Coronary artery (tissue), 2 donors: ENCODE measurements at places on chromosomes 7 and 10.

DNA sequence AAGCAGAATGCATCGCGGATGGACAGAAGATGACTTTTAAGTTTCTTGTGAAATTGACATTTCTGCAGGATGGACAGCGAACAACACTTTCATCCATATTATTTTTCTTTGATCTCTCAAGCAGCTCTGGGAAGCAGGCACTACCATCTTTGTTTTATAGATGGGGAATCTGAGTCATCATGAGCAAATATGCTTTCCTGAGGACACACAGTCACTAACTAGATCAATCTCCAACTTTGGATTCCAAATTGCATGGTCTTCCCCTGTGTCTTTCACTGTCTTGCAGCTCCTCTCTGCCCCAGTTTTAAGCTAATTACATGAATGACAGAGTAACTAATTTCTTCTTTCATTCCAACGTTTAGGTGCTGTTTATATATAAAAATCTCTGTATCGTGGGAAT lies 201.5 kb downstream of the ADAM12 start:
- no peak for DNase-seq

DNA sequence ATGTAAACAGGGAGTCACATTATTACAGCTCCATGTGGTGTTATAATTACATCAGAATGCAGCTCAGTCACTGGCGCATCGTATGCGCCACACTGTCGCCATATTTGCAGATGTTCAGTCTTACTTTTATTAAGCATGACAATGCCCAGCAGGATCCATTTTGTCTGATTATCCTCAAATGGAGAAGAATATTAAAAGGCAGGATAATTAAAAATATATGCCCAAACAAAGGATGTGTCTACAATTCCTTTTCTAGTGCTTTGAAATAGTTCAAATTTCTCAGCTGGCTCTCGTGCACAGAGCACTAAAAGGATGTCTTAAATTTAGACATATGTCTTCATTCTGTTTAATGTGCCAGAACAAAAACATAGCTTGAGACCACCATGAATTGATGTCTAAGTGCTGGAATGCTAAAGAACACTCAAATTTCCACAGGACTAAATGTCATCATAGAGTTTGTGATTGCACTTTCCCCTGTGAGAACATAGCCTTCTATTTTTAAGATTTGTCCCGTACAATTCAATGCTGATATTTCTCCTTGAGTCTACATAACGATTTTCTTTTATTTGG lies 168.0 kb downstream of the DKK1 start:
- DNase-seq = no peak

GRCh38 chr7:92325173-92325572 lies 79.4 kb downstream of the ANKIB1 start:
- DNase-seq = no peak

GRCh38 chr10:77673101-77673500 lies 35.5 kb upstream of the KCNMA1 start:
- no peak for DNase-seq

GRCh38 chr10:338171-339037 lies 203.1 kb downstream of the ZMYND11 start:
- peak; percentile 69 for DNase-seq

DNA sequence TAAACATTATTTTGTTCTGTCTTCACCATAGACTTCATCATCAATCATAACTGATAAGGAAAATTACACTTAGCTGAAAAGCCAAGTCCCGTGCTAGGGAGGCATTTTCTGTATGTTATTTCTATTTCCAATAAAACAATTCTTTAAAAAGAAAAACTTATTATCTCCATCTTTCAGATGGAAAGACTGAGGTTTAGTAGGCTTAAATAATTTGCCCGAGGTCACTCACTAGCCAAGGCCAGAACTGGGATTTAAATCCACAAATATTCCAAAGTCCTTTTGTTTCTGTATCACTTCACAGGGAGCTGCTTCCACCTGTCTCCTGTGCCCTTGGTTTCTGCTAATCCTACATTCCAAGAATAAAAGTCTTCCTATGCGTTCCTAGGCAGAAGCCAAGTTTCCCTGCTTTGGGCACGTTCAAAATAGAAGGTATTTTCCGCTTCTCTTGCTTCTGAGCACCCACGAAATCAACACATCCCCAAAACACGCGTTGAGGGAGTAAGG lies 732 bp downstream of the CPVL start:
- DNase-seq = no peak

DNA sequence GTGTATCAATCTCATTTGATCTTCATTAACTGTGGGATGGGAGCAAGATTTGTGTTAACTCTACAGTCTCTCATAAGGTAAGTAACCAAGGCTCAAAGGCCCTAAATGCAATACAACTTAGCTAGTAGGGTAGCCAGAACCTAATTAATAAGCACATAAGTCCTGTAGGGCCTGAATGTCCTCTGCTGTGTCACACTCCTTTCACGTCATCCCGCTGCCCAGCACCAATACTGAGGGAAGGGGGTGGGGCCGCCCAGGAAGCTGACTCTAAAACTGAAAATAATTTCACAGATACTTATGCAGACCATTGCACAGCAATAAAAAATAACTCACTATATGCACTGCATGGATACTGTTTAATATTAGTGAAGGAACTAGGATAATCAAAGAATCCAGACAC lies 13.7 kb downstream of the CCDC6 start:
- DNase-seq = no peak

GRCh38 chr7:129421717-129422250 lies 12.4 kb upstream of the STRIP2 start:
- no peak for DNase-seq

DNA sequence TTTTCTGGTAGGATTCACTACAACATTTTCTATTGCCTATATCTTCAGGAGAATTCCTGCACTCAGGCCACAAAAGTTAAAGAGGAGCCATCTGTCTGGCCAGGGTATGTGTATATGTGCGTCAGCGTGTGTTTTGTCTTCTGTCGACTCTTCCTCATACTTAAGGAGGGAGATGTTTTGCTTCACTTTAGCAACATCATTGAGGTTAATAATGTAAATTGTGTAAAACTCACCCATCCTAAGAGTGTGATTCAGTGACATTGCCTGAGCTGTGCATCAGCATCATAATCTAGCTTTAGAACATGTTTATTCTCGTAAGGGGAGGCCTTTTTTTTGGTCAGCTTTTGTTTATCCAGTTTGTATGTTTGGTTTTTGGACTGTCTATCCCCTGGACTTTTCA lies 23.7 kb downstream of the FBH1 start:
- no peak for DNase-seq

DNA sequence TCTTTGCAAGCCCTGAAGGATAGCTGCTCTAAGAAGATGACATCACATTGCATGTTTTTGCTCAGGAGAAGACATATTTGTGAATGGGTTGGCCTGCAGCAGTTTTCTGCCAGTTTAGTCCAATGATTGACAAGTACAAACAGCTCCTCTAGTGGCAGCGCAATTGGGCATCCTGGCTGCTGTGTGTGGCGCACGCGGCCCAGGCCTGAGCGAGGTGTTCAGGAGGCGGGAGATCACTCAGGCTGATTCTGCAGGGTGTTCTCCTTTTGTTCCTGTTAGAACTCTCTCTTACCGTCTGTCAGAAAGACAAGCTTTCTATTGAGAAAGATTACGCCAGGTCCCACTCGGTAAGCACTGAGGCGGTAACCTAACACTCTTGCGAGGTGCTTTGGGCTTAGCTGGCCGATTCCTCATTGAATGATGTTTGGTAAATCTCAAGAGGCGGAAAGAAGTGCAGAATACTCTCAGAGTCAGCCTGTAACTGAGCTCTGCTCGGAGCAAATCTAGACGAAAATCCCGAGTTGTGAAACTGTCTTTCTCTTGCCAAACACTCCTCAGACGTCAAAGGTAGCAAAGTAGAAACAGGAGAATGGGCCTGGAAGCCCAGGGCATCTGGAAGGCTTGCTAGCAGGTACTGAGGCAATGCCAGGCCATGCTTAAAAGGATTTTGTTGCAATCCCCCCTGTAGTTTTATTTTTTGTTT lies 219.2 kb upstream of the BMPER start:
- DNase-seq = no peak

DNA sequence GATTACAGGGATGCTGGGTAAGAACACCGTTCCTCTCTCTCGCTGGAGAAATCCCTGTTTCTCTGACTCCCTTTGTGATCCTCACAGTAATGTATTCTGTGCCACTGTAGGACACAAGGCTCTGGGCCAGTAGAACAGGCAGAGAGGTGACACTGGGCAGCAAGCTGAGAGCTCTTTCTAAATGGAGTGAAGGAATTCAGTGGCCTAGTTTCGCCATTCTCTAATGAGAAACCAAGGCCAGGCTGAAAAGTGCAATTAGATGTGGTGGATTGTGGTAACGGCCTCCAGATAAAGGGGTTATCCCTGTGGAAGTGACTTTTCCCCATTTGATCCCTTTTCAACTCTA lies 12.8 kb downstream of the KCTD7 start:
- no peak for DNase-seq

DNA sequence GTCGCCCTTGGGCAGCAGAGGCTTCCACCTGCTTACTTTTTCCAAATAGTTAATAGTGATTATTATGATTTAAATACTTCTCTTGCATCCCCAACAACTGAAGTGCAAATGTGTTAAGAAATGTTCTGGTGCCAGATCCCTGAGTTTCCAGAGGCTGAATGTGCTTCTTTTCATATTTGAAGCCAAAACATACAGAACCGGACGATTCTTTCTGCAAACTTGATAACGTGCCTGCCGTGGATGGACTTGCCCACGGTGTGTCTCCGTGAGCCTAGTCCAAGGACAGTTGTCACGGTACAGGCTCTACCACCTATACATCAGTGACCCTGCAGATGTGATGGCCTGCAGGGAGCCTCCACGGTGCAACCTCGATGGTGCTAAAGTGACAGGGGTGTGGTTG lies 198.6 kb upstream of the LYZL2 start:
- DNase-seq = peak; percentile 62

DNA sequence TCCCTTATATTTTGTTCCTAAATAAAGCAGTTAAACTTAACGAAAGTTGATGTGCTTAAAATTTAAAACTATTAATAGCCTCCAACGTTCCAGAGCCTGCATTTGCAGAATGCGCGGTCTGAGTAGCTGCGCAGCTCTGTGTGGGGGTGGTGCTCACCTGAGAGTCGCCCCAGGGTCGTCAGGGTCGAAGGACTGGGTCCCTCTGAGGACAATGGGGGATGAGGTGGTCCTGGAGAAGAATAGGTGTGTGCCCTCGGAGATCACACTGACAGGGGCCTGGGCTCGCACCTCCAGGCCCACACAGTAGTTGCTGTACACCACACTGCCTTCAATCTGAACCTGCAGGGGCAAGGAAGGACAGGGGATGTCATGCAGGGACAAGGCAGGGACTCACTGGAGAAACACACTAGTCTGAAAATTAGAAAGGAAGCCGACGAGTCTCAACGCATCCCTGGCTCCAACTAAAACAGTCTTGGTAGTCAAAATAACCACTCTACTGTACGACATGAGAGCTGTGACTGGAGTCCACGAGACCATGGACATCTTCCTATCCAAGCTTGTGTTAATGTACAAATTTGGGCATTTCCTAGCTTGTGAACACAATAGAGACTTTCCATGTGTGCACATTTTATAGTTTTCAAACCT lies 54.4 kb downstream of the PKD1L1 start:
- DNase-seq = no peak

DNA sequence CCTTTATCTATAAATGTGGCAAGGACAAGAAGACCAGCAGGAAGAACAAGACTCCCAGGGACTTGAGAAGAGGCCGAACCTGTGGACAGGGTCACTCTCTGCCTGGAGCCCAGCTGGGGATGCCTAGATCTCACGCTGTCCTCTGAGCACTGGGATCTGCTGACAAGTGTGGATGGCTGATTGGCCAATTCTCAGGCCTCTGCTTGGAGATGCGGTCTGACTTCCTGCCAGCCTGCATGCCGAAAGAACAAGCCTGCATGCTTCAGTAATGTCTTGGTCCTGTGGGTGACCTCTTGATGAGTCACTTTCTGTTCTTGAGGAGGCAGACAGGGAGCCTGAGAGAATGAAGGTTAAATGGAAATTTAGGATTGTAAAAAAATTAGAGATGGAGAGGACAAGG lies 84.7 kb downstream of the TMEM178B start:
- no peak for DNase-seq

DNA sequence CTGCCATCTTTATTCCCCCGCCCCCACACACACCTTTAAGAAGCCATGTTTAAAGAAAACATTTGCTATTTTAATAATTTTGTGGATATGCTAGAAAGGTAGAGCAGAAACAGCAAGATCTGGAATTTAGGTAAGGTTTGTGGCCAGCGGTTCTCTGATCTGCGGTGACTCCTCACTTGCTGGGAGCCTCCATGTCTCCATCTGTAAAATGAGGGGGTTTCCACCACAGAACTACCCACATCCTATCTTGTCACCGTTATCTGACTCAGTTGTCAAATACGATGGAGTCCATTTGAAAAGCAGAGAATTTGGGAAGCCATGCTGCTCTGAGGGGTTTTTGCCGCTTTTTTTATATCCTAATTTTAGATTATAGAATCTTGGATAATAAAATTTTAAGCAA lies 23.3 kb downstream of the MACC1 start:
- no peak for DNase-seq

DNA sequence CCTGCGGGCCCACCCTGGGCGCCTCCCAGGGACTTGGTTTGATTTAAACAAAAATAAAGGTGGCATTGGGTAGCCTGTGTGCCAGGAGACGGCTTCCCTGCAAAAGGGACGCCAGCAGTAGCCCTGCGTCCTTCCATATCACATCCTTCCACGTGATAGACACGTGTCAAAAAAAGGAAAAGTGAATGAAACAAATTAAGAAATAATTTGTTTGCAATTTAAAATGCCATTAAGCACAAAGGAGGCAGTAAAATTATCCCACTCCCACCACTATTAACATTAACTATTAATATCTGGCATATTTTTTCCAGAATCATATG lies 7.6 kb downstream of the TACR2 start:
- DNase-seq = no peak

- no peak for DNase-seq
Observed at GRCh38 chr10:88489107-88489506, 94.0 kb downstream of the RNLS start.

- no peak for DNase-seq
Observed at GRCh38 chr10:78576276-78576675, 492.5 kb upstream of the ZMIZ1 start.

GRCh38 chr10:71854031-71854430 lies 3.0 kb upstream of the PSAP start:
- DNase-seq = no peak

DNA sequence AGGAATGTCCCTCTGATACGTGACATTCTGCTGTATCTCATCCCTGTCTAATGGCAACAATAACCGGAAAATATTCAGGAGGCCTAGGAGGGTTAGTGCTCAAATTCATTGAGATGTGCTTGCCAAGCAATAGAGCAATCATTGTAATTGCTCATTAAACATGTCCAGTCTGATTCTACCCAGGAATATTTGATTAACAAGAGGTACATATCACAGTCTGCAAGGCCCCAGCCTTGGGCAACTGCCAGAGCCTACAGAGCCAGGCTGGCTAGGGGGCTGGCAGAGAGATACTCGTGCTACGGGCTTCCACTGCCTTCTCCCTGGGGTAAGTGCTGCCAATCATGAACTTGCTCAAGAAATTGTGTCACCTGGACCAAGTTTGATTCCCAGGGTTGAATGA lies 99.1 kb downstream of the ALOX5 start:
- DNase-seq = no peak
